ENCODE measurements at places on chromosomes 4 and X. TPM values are rescaled to one million over a fixed set of nuclear protein-coding genes. Genes with fewer than 3 reads are reported as not detected.
A peak's percentile ranks its signal among the peaks of the same experiment; 100 is the strongest.

GRCh38 chr4:110553197-110553596 lies 69.7 kb downstream of the PITX2 start:
- DNase-seq: no peak

DNA sequence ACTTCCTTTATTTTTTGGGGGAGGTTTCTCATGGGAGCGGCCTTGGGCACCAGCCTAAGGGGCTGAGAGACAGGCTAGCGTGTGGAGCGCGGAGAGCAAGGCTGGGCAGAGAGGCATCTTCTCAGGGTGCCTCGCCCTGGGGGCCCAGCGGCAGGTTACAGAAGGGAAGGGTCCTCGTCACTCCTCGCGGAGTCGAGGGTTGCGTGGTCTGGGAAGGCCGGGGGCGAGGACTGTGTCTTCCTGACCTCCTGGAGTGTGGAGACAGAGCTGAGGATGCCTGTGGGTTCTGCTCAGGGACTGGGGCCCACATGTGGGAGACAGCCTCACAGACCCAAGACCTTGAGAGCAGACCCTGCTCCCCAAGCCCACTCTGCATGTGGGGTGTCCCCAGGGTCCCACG lies 79.6 kb upstream of the LRPAP1 start:
- DNase-seq: no peak

DNA sequence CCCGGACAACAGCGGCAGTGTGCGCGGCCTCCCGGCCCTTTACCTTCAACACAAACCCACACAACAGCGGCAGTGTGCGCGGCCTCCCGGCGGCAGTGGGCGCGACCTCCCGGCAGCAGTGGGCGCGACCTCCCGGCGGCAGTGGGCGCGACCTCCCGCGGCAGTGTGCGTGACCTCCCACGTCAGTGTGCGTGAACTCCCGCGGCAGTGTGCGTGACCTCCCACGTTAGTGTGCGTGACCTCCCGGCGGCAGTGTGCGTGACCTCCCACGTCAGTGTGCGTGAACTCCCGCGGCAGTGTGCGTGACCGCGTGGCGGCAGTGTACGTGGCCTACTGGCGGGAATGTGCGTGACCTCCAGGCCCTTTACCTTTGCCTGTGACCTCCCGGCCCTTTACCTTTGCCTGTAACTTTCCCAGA lies 576.6 kb upstream of the FRG1 start:
- DNase-seq: no peak

DNA sequence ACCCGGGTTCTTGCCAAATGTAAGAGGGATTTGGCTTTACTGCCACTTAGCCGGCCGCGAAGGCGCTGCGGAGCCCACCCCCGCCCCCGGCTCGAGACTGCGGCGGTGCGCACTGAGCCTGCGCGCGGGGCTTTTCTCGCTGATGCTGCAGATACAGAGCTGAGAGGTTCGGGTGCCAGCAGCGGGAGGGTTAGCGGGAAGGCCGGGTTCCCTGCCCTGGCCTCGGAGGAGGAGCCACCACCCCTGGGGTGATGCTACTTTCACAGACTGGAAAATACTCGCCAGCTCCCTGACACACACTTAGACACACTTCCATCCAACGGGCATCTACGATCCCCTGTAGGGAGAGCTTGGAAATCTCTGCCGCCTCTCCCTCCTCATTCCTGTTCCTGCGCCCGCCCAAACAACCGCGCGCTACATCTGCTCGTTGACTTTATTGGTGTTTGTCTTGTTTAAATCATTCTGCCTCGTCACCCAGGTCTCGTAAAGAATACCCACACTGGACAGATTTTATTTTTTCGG lies 2.1 kb upstream of the PCDH7 start:
- no peak for DNase-seq

DNA sequence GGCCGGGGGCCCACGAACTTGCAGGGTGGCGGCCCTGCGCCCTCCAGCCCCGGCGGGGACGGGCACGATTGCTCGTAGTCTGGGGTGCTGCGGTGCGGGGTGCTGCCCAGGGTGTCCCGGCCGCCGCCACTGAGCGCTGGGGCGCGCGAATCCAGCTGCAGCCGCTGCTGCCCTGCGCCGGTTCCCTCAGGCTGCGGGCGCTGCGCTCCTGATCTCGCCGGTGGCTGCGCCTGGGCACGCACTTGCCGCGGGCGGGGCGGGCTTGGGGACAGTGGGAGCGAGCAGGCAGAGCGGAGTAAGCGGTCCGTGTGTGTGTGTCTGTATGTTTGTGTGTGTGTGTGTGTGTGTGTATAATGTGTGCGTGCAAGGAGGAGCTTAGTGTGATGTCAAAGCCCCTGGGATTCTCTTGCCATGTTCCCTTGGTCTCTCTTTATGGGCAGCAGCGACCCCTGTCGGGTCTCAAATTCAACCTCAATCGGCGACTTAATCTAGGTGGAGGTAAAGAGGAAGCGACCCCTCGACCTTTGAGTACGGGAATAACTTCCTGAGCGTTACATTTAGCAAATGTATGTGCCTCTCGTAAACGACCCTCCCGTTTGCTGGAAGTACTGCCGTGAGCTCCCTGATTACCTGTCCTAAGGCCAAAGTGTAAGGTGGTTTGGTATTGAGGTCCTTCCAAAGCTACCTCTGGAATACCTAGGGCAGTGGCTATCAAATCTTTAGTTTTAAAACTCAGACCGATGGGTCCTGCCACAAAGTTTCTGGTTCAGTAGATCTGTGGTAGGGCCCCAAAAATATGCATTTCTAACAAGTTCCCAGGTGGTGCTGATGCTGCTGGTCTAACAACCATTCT lies at the start of gene RNF150:
Gene RNF150, minus strand, starts transcription at position 324 of the 853 bp plus-strand sequence.
- DNase-seq: peak; percentile 77

AWAT2 gene
- 0.23 TPM for total RNA-seq

DNA sequence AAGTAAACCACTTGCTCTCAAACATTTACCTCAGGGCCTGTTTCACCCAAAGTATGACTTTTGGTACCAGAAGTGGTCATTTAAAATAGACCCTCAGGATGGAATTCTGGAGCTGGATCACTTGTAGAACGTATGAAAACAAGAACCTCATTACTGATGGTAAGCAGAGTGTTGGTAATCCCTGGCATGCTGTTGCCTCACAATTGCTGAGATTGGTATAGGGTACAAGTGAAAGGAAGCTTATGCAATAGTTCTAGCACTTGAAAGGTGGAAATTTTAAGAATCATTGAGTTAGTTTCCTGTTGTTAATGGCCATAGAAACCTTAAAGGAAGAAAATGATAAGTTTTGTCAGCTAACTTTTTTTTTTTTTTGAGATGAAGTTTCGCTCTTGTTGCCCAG lies 22.3 kb upstream of the THOC2 start:
- DNase-seq: no peak

DNA sequence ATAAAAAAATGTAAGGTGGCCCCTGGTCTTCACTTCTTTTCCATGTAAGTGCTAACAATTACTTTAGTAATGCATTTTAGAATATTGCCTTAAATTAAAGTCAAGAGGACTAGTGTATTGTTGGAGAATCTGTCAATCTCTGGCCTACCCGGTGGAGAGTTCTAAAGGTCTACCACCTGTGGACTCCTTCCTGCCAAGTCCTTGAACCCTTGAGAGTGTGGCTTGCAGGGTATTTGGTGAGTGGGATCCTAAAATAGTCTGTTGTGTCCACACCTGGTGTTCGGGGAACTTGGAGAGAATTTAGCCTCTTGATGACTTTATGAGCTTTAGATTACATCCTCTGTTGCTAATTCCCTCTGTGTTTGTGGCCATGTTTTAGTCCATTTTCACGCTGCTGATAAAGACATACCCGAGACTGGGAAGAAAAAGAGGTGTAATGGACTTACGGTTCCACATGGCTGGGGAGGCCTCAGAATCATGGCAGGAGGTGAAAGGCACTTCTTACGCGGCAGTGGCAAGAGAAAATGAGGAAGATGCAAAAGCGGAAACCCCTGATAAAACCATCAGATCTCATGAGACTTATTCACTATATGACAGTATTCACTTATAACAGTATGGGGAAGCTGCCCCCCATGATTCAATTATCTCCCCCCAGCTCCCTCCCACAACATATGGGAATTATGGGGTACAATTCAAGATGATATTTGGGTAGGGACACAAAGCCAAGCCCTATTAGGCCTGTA lies 23.8 kb downstream of the DDIT4L start:
- no peak for DNase-seq

GRCh38 chr4:26238426-26238777 lies 82.4 kb upstream of the RBPJ start:
- no peak for DNase-seq

- DNase-seq: no peak
These were observed 53.4 kb upstream of the ZCCHC13 start for GRCh38 chrX:74250574-74250973.

HUWE1 gene
- total RNA-seq: 83.0 TPM

IL3RA gene
- total RNA-seq: not detected

DNA sequence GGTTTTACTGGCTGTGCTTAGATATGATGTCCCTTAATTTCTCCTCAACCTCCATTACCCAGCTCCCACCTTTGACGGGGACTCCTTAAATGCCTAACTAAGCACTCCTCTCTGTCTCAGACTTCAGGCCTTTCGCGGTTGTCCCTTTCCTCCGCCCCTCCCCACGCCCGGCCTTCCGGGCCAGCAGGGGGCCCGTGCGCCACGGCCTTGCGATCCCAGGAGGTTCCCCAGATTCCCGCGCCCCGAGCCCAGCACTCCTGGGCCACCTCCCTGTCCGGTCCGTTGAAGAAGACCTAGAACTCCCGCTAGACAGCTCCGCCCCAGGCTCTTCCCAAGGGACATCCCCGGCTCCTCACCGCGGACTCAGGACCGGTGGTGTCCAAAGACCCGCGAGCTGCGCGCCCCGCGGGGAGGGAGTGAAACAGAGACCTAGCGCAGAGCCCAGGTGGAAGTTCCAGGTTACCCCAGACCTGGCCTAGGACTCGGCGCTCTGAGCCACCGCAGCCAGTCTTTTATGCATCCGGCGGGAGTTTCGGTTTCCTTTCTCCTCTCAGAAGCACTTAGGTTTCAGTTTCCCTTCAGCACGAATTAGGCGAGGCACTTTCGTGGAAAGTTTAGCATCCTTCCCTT lies at the start of gene DDX60:
Gene DDX60, minus strand, starts transcription at position 487 of the 630 bp plus-strand sequence. CDS start 7,493 bp downstream, outside the sequence.
- peak; percentile 77 for DNase-seq

- peak; percentile 64 for DNase-seq
These were observed 758 bp downstream of the IQSEC2 start for GRCh38 chrX:53280331-53281320.

GRCh38 chrX:51876441-51876840 lies 17.0 kb upstream of the MAGED1 start:
- no peak for DNase-seq

GRCh38 chr4:48688953-48689352 lies 91.1 kb downstream of the FRYL start:
- DNase-seq: no peak

GRCh38 chr4:53730031-53730805 lies 138.9 kb upstream of the LNX1 start:
- DNase-seq: no peak
